ENCODE measurements at places on chromosomes 7 and 10.

DNA sequence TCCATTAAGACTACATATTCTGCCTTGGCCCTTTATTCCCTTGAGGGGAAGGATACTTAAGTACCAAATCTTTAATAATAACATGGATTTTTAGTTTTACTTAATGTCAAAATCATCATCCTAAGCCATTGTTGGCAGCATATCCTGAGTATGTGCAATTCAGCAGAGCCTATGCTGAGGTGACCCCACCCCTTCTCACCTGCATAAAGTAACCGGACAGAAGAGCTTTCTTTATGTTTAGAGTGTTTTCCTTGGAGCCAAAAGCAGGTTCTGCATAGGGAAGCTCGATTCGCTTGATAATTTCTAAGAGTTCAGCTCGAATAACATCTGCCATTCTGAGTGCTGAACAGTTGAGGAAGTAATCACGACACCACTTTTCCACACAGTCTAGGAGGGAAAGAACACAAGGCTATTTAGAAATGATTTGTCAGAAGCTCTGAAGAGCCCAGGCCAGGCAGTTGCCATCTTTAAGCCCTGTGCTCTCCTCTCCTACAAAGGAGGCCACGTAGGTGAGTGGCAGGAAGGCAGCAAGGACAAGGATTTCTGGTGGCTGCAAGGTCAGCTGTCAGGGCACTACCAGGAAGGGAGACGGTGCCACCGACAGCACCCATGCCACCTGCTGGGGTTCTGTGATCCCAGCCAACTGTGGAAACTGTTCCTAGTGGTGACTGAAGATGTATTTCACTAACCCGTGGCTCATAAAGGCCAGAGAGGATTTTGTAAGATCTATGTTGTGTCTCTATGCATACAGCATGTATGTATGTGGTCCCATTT, 15.6 kb downstream of the BCCIP start:
- no peaks in the 10 kb centered on the region for H3K4me1 ChIP-seq
- H3K27me3 ChIP-seq: no peaks in the 10 kb centered on the region
- no peak overlapping the region for H3K27ac ChIP-seq
- no peak overlapping the region for H3K4me3 ChIP-seq
- H3K36me3 ChIP-seq: peaks cover 95% of the 10 kb centered on the region
- DNase-seq: no peak

GRCh38 chr7:151503902-151504714, 15.6 kb downstream of the RHEB start:
- no peak for DNase-seq
- H3K4me1 ChIP-seq: no peaks in the 10 kb centered on the region
- no peaks in the 10 kb centered on the region for H3K27me3 ChIP-seq
- no peaks in the 10 kb centered on the region for H3K36me3 ChIP-seq
- no peak overlapping the region for H3K4me3 ChIP-seq
- H3K27ac ChIP-seq: no peak overlapping the region

DNA sequence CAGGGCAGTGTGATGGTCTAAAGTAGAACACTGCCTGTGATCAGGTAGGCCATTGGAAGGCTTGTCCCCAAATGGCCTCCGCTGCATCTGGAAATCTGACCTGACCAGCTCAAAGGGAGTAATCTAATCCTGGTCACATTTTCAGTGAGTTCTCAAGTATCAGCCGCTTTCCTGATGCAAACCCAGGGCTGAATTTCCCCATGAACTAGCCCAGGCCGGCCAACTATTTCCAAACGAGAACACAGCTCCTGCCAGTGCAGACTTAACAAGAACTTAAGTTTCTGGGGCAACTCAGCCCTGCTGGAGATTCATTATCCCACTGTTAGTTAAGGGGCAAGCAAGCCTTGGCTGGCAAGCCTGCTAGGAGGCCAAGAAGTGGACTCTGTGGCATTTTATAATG, 59.6 kb upstream of the FAM180A start:
- DNase-seq: no peak
- no peaks in the 10 kb centered on the region for H3K36me3 ChIP-seq
- H3K27ac ChIP-seq: no peak overlapping the region
- peaks cover 5% of the 10 kb centered on the region for H3K4me1 ChIP-seq

- H3K4me3 ChIP-seq: no peak overlapping the region
- H3K4me1 ChIP-seq: no peaks in the 10 kb centered on the region
- no peak for DNase-seq
- no peaks in the 10 kb centered on the region for H3K27me3 ChIP-seq
Measured at GRCh38 chr10:66804962-66805361, 120.9 kb upstream of the LRRTM3 start.

GRCh38 chr10:51139176-51139575, 64.9 kb downstream of the PRKG1 start:
- H3K27me3 ChIP-seq: no peaks in the 10 kb centered on the region
- no peak overlapping the region for H3K27ac ChIP-seq
- H3K4me1 ChIP-seq: peaks cover 2% of the 10 kb centered on the region
- H3K4me3 ChIP-seq: no peak overlapping the region
- H3K36me3 ChIP-seq: no peaks in the 10 kb centered on the region

- no peak overlapping the region for H3K27ac ChIP-seq
- no peaks in the 10 kb centered on the region for H3K4me1 ChIP-seq
- H3K27me3 ChIP-seq: no peaks in the 10 kb centered on the region
Measured at GRCh38 chr10:61480208-61480607, 27.0 kb upstream of the TMEM26 start.

GRCh38 chr7:111074071-111074747, 16.7 kb upstream of the LRRN3 start:
- DNase-seq: no peak
- H3K27ac ChIP-seq: no peak overlapping the region
- H3K27me3 ChIP-seq: no peaks in the 10 kb centered on the region

GRCh38 chr7:44257618-44258422, 57.0 kb downstream of the YKT6 start:
- H3K36me3 ChIP-seq: no peaks in the 10 kb centered on the region
- peaks cover 6% of the 10 kb centered on the region for H3K27me3 ChIP-seq
- no peak overlapping the region for H3K4me3 ChIP-seq

- H3K27me3 ChIP-seq: no peaks in the 10 kb centered on the region
- H3K4me3 ChIP-seq: no peak overlapping the region
- H3K36me3 ChIP-seq: peaks cover 48% of the 10 kb centered on the region
- H3K4me1 ChIP-seq: peaks cover 2% of the 10 kb centered on the region
Measured at GRCh38 chr7:137916564-137916963, 69.8 kb upstream of the DGKI start.

- H3K4me1 ChIP-seq: no peaks in the 10 kb centered on the region
- H3K27ac ChIP-seq: no peak overlapping the region
- peaks cover 34% of the 10 kb centered on the region for H3K36me3 ChIP-seq
- no peak overlapping the region for H3K4me3 ChIP-seq
Measured at GRCh38 chr7:148793590-148793989, 90.5 kb downstream of the EZH2 start.

DNA sequence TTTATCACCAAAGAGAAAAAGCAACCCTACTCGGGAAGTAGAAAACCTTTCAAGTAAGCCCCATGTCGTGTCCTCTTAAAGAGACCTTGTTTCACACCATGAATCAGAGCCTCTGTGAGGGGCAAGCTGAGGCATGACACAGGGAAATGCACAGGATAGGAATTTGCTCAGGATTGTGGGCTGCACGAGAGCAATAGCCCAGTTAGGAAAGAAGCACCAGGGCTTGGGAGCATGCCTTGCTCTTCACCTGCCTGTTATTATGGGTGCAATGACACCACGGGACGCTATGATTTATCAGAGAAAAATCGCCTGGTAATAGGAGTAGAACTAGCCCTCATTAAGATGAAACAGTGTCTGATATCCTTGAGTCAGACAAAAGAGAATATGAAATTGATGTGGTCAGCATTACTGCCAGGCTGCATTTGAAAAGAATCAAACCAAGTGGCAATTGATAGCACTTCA, 562.9 kb upstream of the NRP1 start:
- no peaks in the 10 kb centered on the region for H3K27me3 ChIP-seq
- H3K27ac ChIP-seq: no peak overlapping the region
- no peaks in the 10 kb centered on the region for H3K4me1 ChIP-seq

Measured in neuronal stem cell (in vitro differentiated cells).